ENCODE measurements at places on chromosomes 7 and 10.

DNA sequence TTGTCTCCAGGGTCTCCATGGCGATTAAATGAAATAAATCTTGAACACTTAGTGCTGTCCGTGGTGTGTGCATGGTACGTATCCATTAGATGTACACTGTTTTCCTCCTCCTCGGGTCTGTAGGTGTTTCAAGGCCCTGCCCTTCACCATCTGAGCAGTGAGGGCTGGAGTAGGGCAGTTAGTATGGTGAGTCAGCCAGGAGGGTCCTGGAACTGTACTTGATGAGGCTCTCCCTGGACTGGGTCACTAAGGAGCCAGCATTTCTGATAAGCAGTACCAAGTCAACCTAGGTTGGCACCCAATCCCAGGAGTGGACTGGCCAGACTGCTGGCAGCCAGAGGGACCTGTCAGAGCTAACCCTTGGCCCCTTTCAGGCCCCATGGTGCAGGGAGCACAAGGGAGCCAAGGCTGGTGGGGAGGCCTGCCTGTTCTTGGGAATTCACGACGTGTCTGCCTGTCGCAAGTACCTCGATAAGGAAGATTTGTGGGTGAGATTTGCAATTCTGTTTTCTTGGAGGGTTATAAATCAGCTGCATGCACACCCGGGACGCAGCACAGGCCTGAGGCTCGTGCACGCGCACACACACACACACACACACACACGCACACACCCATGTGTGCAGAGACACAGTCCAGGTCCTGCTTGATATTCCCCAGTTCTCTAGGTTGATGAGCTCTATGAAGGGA, 114.2 kb downstream of the ZMIZ1 start:
- DNase-seq, result no peak

DNA sequence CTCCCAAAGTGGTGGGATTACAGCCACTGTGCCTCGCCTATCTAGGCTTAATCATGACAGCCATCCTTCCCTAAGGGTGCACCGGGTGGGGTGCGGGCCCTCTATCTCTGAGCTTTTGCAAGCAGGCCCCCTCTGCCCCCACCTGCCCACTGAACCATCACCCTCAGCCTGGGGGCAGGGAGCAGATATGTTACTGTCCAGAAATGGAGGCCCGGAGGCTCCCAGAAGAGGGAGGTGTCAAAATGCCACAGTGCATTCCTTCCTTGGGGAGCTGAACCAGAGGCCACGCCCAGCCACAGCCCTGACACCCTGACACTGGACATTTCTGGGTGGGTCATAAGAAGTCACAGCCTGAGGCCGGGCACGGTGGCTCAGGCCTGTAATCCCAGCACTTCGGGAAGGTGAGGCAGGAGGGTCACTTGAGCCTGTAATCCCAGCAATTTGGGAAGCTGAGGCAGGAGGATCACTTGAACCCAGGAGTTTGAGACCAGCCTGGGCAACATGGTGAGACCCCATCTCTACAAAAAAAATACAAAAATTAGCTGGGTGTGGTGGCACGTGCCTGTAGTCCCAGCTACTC, 129.8 kb upstream of the TNRC18 start:
- DNase-seq, result no peak

DNA sequence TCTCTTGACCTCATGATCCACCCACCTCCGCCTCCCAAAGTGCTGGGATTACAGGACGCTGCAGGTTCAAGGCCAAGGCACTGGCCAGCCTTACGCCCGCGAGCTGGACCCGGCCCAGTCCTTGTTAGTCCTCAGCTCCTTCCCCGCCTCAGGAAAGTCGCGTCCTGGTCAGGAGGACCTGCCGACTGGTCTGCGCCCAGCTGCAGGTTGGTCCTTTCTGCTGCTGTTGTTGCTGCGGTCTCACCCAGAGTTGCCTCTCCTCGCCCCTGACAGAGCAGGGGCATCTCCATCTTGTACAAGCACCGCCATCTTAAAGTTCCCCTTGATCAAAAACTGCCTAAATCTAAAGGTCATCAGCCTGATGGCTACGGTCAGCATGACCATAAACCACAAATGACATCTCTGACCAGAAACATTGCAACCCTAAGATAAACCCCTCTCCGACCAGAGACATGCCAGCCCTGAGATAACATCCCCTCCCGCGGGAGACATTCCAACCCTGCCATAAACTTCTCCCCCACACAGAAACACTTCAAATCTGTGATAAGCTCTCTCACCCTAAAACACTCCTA, 13.9 kb upstream of the BMS1 start:
- DNase-seq, result no peak

- no peak for DNase-seq
Measured at GRCh38 chr7:17357952-17358351, 59.5 kb downstream of the AHR start.

GRCh38 chr10:44264244-44264643, 120.7 kb downstream of the CXCL12 start:
- no peak for DNase-seq

- no peak for DNase-seq
Measured at GRCh38 chr7:25726170-25726780, 425.7 kb upstream of the NFE2L3 start.

DNA sequence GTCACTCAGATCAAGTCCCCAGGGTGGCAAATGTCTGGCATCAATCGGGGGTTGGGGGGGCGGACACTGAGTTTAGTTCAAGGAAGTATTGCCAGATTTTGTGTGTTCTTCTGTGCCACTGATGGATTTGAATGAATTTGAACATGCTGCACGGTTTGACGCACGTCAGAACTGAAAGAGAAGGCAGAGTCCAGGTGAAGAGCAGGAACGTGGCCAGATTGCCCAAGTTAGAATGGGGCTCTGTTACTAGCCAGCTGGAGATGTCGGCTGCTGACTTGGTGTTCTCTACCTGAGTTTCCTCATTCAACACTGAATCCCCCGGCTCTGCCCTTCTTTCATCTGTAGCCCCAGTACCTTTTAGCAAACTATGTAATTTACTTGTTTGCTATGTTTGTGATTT, 180.2 kb downstream of the PRKCQ start:
- DNase-seq, result no peak

DNA sequence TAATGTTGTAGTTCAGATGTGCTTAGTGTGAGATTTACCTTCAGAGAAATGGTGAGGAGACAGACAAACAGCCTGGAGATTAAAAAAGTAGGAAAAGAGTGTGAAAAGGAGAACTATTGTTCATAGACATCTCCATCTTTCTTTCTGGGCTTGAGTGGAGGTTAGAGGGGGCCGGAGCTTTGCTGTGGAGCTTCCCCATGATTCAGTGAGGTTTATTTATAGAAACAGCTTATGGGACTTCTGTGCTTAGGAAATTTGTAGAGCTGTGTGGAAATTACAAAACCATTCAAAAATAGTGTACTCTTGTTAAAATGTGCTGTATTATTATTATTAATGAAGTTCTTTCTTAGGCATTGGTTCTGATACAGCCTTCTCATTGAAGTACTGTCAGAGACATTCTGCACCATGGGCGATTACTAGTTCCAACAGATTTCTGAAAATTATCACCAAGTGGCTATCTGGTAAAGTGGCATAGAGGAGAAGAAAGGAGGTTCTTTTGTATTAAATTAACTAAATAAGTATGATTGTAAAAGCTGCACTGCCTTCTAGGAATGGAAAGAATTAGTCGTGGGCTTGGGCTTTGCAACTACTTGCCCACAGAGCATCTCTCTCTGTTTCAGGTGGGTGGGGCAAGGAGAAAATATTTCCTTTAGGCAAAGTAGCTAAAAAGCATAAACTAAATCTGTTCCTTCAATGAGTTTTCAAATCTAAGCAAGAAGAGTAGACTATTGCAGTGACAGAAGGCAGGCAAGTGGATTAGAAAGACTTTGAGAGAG, 8.7 kb upstream of the TCAF1 start:
- no peak for DNase-seq

GRCh38 chr10:101110856-101111523, 20.1 kb upstream of the TLX1 start:
- DNase-seq, result no peak

- no peak for DNase-seq
Measured at GRCh38 chr7:69078997-69079769, 519.1 kb upstream of the AUTS2 start.

DNA sequence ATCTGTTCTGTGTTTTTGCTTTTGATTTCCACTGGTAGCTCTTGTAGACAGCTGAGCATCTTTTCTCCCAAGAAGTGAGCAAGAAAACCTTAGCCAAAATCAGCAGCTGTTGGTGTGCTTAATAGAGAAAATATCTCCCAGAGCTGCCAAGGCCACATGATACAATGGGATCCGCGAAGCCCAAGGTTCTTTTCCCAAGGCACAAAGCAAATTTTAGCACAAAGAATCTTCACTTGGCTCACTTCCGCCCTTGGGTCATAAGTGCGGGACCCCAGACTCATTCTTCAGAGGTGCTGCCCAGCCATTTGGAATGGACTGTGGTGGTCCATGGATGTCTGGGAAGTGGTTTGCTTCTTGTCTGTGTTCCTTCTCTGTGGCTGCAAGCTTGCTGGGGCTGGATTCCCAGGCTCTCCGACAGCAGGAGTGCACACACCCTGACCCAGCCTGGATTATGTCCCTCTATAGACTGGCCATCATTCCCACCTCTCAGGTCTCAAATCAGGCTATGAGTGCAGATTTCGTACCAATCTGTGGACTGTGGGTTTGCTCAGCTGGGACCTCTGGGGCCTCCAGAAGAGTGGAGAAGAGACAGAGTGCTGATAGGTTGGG, 93.0 kb upstream of the TMEM72 start:
- DNase-seq, result no peak

GRCh38 chr7:141118767-141119166, 44.9 kb downstream of the TMEM178B start:
- DNase-seq, result no peak

DNA sequence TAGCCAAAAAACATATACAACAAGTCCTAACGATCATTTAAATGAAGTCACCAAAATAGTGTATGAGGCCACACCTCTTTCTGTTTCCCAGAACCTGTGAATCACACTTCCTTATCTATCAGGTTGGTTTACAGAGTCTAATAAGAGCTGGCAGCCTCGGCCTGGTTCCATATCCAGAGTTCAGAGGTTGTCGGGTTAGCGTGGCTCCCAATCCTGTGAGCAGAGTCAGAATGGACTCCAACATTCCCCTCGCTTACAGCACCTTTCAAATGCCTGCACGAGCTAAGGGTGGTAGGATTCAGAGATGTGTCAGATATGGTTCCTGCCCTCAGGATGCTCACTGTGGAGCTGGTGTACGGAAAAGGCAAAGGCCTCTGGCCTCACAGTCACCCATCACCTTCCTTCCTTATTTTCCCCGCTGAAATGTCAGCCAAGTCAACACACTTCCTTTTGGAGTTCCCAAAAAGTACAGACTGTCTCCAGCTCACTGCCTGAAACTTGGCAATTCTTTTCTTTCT, 6.0 kb downstream of the IL15RA start:
- peak; percentile 54 for DNase-seq

DNA sequence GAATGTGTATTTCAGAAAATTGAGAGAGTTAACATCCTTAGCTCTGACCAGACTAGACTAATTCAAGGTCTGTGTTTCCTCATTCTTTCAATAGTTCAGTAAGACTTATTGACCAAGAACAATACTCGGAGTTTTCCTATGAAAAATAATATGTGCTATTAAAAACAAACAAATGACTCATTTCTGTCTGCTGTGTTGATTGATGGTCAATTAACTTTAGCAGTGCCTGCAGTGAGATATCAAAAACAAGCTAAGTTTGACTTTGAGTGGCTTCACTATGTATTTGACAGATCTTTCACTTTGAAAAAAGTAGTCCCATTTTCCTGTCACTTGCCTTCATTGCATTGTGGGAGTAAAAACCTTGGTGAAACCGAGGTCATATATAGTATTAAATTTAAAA, 91.0 kb downstream of the GNAT3 start:
- no peak for DNase-seq

DNA sequence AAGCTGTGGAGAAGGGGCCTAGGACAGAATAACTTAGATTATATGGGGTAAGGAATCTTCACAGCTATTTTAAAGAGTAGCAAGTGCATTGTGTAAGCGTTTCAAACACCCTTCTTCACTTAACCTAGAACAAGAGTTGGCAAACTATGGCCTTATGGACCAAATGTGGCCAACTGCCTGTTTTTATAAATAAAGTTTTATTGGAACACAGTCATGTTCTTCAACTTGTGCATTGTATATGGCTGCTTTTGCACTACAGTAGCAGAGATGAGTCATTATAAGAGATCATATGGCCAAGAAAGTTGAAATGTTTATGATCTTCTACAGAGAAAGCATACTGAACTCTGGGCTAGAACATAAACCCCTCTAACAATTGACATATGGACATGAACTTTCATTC, 187.8 kb downstream of the ETV1 start:
- DNase-seq, result no peak

DNA sequence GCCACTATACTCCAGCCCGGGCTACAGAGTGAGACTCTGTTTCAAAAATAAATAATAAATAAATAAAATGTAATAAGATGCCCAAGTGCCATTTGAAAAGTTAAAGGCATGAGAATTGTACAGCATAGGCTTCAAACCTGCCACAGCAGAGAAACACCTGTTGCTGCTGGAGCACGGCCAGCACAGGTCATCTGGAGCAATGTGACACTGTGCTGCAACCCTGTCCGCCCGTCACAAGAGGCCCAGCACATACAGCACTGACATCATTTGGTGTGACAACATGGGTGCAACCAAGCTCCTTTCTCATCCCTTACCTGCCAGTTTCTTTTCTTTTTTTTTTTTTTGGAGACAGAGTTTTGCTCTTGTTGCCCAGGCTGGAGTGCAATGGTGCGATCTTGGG, 1.3 kb downstream of the RFC2 start:
- no peak for DNase-seq

- DNase-seq, result no peak
Measured at GRCh38 chr7:93198472-93198871, 27.8 kb downstream of the HEPACAM2 start.

- no peak for DNase-seq
Measured at GRCh38 chr7:22865602-22865960, 42.9 kb upstream of the TOMM7 start.

GRCh38 chr10:31528831-31529230, 209.8 kb downstream of the ZEB1 start:
- no peak for DNase-seq

- no peak for DNase-seq
Measured at GRCh38 chr7:66344166-66344565, 139.0 kb downstream of the TPST1 start.

- DNase-seq, result no peak
Measured at GRCh38 chr7:126177782-126178181, 1075.0 kb downstream of the GRM8 start.

- DNase-seq, result no peak
Measured at GRCh38 chr7:12619461-12620069, 49.0 kb downstream of the SCIN start.

- DNase-seq, result no peak
Measured at GRCh38 chr7:49398746-49399145, 374.7 kb upstream of the VWC2 start.

GRCh38 chr7:18429547-18429946, 66.0 kb upstream of the HDAC9 start:
- no peak for DNase-seq

Measured in CD4-positive, alpha-beta T cell treated with Interleukin-21 for 1 hour (primary cell).